Activated CD4-positive, alpha-beta T cell treated with anti-CD3 and anti-CD28 coated beads for 48 hours (primary cell): ENCODE measurements at places on chromosomes 2 and 18.

DNA sequence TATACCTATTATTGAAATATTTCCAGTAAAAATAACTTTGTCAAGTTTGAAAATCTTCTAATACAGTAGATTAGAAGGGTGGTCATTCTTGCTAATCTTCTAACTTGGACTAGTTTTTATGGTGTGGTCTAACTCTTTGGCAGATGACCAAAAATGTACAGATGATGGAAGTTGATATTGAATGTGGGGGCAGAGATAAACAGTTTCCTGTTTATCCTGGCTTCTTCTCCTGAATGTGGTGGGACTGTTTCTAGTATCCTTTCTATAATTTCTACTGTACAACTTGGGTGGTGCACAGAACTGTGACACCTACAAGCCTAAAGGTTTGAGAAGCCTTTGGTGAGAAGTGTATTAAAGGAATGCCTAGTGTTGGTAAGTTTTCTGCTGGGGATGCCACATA lies 178.7 kb downstream of the PDE11A start:
- DNase-seq: no peak

GRCh38 chr2:42999856-43000241 lies 207.5 kb upstream of the HAAO start:
- no peak for DNase-seq

DNA sequence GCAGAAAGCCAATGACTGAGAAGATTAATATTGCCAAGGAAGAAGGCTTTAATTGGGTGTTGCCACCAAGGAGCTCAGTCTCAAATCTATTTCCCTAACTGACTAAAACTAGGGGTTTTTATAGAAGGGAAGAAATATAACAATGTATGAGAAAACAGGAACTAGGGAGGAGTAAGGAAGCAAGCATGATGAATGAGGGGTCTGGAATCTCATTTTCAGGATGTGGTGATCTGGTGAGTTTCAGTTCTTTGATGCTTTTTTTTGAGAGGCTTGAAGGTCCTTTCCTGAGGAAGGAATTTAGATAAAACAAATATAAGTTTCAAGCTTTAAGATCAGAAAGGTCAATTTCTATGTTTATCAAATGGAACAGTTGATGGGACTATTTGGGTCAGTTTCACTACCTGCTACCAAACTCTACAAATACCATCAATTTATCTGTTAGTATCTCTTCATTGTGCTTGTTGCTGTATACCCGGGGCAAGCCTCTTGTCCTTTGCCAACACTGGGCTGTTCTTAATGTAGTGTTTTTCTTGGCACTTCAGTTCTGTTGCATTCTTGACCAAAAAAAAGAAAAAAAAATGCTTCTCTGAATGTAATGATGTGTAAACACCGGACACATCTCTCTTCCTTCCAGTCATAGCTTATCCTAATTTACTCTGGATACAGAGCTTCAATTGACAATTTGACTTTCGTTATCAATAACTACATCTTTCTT lies 357.0 kb downstream of the GALNT13 start:
- DNase-seq: no peak

- no peak for DNase-seq
These were observed 10.2 kb upstream of the SIX3 start for GRCh38 chr2:44931198-44931780.

GRCh38 chr2:149422991-149423338 lies 92.6 kb downstream of the LYPD6 start:
- DNase-seq: no peak

- DNase-seq: no peak
These were observed 3.4 kb upstream of the DNAJC5G start for GRCh38 chr2:27271631-27272340.

GRCh38 chr2:40394597-40394996 lies 57.3 kb downstream of the SLC8A1 start:
- no peak for DNase-seq
